Stimulated activated effector memory CD8-positive, alpha-beta T cell treated with anti-CD3 and anti-CD28 coated beads, Interleukin-12 subunit alpha, Interleukin-12 subunit beta, amount 100 ng/mL, for 72 hours (primary cell): ENCODE measurements at places on chromosomes 6 and 20.

GRCh38 chr6:86412057-86412456 is 525.3 kb upstream of the HTR1E start:
- DNase-seq = no peak

- DNase-seq = no peak
Measured at GRCh38 chr6:116304538-116305097, 24.9 kb upstream of the TSPYL1 start.

DNA sequence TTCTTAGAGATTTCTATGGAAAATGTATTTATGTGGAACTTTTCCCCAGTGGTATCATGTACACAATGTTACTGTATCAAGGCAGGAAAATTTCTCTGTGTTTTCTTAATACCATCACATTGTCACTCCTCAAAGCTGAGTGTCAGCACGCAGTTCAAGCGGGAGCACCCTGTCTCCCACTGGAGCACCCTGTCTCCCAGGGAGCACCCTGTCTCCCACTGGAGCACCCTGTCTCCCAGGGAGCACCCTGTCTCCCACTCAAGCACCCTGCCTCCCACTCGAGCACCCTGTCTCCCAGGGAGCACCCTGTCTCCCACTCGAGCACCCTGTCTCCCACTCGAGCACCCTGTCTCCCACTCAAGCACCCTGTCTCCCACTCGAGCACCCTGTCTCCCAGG is 51.3 kb downstream of the PSMG4 start:
- DNase-seq = no peak

DNA sequence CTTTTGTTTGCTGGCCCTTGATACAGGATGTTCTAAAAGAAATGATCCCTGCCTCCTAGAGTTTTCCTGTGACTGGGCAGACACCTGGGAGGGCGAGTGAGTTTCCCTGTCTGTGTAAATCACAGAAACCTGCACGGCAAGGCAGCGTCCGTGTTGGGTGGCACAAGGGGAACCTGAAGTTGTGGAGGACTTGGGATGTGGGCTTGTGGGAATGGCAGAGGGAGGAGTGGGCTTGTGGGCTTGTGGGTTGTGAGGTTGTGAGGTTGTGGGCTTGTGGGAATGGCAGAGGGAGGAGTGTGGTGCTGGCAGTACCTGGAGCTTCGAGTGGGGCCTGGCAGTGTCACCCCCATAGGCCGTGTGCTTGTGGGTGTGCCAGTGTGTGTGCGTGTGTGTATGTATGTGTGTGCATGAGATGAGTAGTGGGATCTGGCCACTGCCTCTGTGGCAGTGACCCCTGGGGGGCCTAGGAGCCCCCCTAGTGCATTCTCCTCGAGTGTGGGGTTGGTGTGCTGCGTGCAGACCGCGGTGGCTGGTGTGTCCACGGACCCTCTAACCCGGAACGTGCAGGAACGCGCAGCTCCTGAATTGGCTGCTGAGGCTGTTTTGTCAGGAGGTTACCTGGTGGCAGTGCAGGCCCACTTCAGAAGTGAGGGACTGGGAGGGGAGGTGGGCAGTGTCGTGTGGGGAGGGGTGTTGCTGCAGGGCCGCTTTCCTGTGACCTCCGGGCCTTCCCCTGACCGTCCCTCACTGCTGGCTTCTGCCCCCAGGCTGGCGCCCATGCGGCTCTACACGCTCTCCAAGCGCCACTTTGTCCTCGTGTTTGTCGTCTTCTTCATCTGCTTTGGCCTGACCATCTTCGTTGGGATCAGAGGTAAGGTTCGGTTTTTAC is 13.0 kb downstream of the TMEM181 start:
- no peak for DNase-seq

DNA sequence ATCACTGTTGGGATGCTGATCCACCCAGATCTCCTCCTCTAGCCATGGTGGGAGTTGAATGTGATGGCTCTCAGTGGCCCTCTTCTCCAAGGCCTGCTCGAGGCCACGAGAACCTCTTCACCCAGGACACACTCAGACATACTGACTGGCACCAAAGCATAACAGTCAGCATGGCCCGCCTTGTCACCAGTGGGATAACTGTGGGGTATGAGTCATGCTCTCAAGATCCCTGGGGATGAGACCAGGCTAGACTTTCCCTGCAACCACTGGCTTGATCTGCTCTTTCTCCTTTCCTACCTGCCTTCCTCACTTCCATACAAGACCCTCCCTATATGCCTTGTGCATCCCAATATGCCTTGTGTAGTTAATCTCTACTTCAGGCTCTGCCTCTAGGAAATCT is 66.8 kb downstream of the RIN2 start:
- DNase-seq = no peak

DNA sequence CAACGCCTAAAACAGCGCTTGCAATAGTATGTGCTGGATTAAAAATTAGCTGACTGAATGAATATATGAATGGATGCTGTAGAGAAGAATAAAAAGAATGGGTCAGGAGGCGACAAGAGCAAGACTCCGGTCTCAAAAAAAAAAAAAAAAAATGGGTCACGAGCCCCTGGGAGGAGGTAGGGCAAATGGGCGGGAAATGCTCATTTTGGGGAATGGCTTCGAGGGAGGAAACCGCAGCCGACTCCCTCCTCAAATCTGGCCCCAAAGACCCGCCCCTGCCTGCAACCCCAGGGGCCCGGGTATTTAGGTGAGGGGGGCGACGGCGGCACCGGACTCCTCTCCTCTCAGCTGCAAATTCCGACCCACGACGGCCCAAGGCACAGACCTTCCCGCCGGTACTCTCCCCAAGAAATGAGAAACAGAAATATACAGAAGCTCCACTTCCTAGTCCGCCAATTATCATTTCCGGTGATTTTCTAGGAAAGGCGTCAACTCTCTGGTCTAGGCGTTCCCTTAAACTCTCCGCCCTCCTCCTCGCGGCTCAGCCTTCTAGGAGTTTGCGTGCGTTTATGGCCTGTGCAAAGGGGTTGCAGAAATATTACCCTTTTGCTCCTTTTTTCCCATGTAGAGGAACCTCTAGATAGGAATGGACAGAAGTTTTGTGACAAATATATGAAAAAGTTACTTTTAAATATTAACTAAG is at the start of gene ZNF311:
ZNF311 (minus strand) TSS at position 133 of the 703 bp plus-strand sequence. CDS start 1,361 bp downstream, outside the sequence.
- DNase-seq = no peak

- DNase-seq = no peak
Measured at GRCh38 chr6:25617997-25618396, 34.0 kb upstream of the SCGN start.

- DNase-seq = peak; percentile 55
Measured at GRCh38 chr6:127119102-127120022, 891 bp downstream of the RSPO3 start.

GRCh38 chr6:26249957-26250697 is 114.9 kb upstream of the BTN3A2 start:
- peak; percentile 88 for DNase-seq

DNA sequence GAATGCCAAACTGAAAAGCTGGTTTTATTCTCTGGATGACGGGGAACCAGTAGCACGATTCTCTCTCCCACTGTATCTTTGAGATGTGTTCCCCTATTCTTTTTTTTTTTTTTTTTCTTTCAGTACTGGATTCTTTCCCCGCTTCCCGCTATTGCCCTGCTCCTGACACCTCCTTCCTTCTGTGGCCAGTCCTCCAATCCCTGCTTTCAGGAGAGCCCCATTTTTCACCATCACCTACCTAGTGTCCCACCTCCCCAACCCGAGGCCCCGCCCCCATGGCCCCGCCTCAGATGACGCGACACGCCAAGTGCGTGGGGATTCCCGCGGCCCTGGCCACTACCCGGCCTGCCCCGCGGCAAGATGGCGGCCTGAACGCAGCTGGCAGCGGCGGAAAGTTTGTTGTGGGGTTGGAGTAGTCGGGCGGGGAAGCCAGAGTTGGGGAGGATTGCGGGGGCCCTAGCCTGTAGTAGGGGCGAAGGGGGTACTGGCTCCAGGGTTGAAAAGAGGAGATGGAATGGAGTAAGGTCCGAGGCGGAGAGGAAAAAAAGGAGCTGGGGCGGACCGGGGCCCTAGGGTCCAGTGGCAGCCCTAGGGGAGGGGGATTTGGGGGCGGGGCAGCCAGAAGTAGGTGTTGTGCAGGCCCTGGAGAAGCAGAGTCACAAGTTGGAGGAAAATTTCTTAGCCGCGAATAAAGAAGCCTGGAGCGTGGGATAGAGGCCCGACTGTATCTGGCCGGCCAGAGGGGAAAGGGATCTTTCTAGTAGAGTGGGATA is at the start of gene TJAP1:
TJAP1 (plus strand) TSS at position 336 of the 773 bp plus-strand sequence. CDS start 21,432 bp downstream, outside the sequence.
- DNase-seq = peak; percentile 96

- no peak for DNase-seq
Measured at GRCh38 chr20:61597996-61598395, 345.9 kb downstream of the CDH4 start.

DNA sequence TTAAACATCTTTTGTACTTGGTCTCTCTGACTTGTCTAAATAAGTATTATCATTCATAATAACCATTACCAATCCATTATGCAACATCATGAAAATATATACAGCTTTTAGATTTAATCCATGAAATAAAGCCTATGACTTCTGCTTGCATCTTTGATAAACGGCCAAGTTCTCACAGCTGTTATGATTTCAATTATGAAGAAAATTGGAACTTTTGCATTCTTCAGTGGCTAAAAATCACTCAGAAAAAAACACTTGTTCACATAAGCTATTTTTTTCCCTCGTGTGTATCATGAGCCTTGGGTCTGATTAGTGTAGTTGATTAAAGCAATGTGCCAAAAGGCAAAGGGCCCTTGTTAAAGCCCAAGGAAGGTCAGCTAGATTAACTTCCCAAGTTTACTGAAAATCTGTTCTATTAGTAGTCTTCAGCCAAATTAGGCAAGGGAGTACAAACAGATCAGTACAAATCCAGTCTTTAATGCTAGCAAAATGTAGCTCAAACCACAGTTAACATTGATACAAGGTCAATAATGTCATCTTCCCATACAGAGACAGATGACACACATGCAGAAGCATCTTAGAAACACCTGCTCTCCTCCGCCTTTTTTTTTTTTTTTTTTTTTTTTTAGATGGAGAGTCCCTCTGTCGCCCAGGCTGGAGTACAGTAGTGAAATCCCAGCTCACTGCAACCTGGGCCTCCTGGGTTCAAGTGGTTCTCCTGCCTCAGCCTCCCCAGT is 69.9 kb downstream of the SGK1 start:
- no peak for DNase-seq

- DNase-seq = no peak
Measured at GRCh38 chr20:25052255-25053194, 5.4 kb downstream of the ACSS1 start.

GRCh38 chr6:78867020-78867369 is 356 bp upstream of the IRAK1BP1 start:
- DNase-seq = no peak

DNA sequence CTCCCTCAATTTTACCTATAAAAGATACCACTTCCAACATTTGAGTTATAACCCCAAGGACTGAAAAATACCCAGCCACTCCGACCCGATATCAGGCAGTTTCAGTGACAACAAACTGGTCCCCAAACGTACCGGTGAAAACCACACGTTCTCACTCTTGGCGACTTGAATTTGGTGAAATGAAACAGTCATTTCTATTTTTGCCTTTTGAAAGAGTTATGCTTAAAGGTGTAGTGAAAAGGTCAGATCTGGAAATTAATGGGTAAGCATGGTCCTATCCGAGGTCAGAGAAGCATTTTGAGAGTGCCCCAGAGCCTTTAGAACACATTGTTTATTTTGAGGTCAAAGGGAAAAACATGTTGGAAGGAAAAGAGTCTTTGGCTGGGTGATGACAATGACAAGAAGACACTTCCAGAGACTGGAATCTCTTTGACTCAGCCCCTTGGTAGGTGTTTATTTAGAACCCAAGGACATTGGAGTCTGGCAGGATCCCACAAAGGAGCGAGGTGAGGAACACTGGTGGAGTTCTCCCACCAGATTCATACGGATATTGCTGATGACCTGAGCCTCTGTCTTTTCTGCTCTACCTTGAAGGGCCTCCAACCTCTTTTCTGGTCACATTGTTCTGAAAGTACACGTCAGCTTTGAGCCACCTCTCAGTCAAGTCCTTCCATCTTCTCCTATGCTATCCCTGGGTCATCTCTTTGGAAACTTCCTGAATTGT is 235.0 kb downstream of the GMPR start:
- no peak for DNase-seq

DNA sequence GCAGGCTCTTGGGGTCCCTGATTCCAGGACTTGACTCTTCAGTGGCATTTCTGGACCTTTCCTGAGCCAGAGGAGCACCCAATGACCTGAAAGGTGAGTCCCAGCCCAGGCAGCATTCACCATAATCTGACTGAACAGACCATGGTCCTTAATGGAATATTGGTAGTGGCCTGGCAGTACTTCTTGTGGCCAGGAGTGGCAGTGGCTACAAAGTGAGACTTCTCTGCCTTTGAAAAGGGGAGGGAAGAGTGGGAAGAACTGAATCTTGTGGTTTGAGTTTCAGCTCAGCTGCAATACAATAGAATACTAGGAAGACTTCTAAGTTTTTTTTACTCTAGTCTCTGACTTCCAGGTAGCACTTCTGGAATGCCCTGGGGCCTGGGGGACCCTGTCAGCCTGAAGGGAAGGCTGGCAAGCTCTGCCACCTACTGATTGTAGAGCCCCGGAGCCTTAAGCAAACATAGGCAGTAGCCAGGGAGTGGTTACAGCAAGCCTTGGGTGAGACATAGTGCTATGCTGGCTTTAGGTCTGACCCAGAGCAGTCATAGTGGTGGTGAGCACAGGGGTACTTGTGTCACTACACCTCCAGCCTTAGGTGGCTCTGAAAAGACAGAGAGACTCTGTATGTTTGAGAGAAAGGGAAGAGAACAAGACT is 674.2 kb upstream of the MANEA start:
- DNase-seq = no peak

- DNase-seq = no peak
Measured at GRCh38 chr6:107665382-107665781, 158.7 kb downstream of the SCML4 start.

DNA sequence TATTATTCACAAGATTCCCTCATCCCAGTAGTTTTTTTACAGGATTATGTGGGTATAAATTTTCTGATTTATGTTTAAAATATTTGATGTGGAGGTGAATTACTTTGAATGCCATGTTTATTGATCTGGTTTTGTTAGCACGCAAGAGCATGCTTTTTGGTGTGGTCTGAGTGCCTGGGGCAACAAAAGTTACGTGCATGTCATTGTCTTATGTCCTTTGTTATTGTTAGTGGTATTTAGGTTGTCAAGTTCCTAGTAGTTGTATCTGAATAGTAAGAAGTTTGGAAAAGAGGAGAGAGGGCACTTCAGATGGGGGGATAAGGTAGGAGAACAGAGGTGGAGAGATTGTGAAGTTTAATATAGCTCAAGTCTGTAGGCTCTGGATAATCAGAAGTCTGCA is 95.0 kb downstream of the ATRN start:
- DNase-seq = no peak

DNA sequence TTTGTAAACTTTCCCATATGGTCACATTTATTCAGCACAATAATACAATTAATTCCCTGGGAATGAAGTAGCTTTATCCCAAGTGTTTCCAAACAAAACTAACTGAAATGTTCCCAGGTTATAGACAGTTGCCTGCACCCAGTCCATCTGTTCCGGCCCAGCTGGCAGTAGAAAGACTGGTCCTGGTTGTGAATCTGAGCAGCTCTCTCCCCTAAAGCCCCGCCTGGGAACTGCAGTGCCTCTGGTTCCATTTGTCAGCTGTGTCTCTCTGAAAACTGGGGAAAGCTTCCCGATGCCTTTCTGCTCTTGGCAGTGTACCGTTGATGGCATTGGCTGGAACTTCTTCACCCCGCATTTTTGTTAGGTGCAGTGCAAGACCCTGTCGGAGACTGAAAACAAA is 8.7 kb downstream of the MTHFD1L start:
- no peak for DNase-seq
